ENCODE measurements at places on chromosomes 7 and 10.

DNA sequence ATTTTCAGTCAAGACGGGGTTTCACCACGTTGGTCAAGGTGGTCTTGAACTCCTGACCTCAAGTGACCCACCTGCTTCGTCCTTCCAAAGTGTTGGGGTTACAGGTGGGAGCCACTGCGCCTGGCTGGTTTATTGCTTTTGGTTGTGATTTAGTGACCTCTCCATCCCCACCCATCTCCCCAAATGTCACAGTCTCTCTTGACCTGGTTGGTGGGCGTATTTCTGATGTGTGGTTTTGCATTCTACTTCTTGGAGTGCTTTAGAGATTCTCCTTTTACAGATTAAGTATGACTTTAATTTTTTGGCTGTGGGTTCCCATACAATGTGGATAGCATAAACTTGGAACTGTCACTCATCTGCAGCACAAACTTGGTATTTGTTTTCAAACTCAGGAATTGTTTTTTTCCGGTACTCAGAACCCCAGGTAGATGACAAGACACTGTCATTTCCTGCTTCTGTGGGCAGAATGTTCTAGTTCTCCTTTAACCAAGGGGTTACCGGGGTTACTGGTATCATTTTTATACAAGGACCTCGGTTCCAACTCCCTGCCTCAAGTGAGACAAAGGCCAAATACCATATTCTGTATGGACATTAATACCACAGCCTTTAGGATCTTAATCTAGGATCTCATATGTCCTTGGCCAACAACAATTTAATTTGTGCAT lies 50.5 kb downstream of the MRC1 start:
- DNase-seq, result no peak

DNA sequence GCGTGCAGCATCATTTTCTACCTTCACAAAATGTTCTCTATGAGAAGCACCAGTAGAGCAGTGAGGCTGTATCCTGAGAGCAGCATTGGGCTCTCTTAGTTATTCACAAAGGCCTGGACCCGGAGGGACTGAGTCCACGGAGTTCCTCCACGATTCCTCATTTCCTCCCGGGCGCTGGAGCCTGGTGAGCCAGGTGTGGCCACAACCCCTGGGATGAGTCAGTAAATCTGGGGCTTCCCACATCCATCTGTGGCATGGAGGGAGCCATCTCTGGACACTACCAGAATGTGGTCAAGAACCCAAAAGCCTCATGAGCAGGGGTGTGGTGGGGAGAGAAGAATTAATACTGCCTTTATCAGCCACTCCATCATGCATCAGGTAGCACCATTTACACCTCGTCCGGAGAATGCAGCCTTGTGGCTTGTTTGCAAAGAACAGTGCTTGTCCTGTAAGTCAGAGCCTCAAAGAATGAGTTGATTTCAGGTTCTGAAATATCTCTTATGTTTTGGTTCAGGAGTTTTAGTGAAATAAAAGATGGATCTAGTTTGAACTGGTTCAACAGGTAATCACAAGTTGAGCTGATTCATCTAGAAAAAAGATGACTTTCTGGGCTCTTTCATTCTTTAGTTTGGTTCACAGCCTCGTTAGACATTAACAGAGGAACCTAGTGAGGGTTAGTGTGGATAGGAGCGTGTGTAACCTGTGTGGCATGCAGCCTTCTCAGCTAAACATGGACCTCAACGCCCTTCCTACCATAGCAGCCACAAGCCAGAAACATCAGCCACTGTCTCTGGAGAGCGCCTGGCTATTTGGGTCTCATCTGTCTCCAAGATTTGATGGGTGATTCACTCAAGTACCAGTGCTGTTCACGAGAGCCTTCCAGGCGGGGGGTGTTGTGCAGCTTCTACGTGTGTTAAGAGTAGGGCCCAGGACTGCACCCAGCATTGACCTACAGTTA lies 95.2 kb downstream of the WDR37 start:
- DNase-seq, result peak; percentile 4

DNA sequence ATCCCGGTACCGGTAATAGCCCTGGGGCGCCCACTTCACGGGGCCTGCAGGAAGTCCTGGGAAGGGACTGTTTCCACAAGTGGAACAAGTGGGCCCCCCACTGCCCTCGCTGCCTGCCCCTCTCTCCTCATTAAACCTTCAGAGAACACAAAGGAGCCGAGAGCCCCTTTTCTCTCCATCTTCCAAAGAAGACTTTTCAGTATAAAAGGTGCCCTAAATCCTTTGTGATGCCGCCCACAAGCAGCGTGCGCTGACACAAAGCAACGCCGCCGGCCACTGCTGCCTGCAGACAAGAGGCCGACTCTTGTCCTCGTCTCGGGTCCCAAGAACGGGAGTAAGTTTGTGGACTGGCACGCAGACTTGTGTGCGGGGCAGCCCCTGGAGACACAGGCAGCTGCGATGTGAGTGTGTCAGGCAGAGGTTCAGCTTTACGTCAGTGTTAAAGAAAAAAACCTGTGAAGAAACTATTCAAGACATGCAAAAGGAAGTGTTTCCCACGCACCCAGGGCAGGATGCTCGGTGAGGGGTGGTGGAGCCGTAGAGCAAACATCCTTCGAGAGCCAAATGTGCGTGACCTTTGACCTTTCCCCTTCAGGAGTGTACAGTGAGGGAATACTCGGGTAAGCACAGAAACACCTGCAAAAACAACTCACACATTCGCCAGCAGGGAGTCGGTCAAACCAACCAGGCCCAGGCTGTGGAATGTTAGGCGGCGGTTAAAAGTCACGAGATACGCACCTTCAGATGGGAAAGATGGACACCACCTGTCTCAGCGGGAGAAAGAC lies 118.2 kb downstream of the VIPR2 start:
- DNase-seq, result no peak

DNA sequence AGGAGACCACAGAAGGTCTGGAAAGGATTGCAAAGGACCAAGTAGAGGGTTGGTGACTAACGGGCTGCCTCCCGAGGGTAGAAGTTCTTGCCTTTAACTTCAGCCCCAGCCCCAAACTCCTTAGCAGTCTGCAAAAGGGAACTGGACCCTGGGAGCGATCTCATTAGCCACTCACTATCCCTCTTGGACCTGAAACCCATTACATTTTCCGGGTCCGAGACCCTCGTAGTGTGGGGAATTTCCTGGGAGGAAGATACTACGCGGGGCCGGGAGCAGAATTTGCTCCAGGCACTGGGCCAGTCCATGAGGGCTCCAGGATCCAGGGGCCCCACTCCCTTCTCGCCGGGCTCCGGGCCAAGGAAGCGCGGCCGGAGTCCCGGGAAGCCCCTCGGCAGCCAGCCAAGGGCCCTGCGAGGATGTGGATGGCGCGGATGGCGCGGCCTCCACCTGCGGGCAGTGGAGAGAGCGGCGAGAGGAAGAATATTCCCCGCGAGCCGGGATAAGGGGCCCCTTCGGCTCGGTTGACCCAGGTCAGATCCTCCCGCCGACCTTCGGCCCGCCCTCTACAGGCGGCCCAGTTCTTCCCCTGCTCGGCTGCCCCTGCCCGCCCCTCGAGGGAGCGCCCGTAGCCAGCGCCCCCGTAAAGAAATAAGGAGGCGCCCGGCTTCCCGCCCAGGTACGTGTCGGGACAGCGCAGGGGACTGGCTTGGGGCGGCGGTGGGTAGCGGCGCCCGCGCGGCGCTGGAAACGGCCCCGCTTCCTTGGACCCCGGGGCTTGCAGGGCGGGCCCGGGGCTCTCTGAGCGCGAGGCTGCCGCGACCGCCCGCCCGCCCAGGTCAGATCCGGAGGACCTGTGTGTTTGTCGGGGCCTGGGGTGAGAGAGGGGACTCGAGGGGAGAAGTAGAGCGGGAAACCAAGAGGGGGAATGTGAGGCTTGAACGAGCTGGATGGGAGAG lies at the start of gene MYO3A:
TSS of gene MYO3A (plus strand) at position 577 of the 956 bp plus-strand sequence. CDS start 17,882 bp downstream, outside the sequence.
- DNase-seq, result no peak

DNA sequence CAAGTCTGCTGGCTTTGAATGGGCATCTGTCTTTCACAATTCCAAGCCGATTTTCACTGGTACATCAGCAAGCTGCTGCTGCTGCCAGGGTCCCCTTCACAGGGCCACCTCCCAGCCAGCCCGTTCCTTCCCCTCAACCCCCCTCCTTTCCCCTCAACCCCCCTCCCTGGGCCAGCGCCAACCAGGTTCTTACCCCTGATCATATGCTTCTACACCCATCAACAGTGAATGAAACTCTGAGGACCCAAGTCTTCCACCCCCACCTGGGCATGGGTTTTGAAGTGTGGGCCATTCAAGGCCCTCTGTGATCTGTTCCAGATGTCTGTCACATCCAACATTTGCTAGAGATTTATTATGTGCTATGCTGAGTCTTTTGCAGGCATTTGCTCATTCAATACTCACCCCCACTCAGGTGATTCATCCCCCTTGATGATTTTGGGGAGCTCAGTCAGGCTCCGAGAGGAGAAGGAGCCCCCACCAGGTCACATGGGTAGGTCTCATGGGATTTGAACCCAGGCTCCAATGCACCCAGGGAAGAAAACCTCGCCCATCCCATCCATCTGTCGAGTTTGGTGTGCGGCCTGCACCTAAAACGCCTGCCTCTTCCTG lies 52.7 kb upstream of the FOXK1 start:
- DNase-seq, result no peak

- no peak for DNase-seq
Measured at GRCh38 chr10:91702620-91703019, 69.7 kb upstream of the PPP1R3C start.

GRCh38 chr10:132615341-132616169 lies 78.0 kb downstream of the INPP5A start:
- no peak for DNase-seq

GRCh38 chr10:29131952-29132547 lies 156.8 kb upstream of the LYZL1 start:
- no peak for DNase-seq

- no peak for DNase-seq
Measured at GRCh38 chr10:102113261-102113955, 6.8 kb downstream of the LDB1 start.

DNA sequence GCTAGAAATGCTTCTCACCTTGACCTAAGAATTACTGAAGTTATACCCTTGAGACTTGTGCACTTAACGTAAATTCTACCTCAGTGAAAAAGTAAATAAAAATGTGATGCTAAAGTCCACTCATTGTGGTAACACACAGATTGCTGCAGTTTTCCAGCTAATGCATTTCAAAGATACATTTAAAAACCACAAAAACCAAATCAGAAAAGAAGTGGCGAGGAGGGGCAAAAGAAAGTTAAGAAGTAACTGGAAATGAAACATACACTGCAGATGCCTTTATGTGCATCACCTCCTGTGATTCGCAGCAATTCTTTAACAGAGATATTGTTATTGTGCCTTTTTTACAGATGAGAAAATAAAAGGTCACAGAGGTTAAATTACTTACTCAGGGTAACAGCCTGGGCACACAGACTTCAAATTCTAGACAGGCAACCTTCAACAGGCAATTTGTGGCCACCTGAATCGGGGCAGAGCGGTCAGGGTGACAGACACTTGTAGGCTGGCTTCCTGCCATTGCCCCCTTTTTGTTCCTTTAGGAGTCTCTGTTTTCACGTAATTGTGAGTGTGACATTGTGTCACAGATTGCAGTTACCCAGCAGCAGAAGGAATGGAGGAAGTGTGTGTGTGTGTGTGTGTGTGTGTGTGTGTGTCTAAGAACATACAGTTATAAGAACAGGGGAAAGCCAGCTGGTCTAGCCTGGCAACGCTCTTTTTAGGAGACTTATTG lies 1.9 kb downstream of the WIPF3 start:
- DNase-seq, result no peak

DNA sequence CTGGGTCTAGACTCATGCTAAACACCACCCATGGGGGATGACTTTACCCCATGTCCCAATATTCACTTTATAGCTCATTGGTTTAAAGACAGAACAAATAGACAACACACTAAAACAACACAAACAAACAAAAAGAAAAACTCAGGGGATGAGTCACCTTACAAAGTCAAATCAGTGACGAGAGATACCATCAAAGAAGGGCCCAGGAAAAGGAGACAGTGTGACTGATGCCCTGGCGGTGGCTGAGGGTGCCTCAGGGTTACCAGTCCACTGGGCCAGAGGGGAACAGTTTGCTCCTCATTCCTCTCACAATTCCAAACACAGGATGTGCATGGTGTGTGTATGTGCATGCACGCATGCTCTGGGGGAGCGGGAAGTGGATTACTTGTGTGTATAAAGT lies 171.3 kb upstream of the PRKCQ start:
- no peak for DNase-seq

- no peak for DNase-seq
Measured at GRCh38 chr10:118621304-118621942, 26.0 kb upstream of the PRLHR start.

DNA sequence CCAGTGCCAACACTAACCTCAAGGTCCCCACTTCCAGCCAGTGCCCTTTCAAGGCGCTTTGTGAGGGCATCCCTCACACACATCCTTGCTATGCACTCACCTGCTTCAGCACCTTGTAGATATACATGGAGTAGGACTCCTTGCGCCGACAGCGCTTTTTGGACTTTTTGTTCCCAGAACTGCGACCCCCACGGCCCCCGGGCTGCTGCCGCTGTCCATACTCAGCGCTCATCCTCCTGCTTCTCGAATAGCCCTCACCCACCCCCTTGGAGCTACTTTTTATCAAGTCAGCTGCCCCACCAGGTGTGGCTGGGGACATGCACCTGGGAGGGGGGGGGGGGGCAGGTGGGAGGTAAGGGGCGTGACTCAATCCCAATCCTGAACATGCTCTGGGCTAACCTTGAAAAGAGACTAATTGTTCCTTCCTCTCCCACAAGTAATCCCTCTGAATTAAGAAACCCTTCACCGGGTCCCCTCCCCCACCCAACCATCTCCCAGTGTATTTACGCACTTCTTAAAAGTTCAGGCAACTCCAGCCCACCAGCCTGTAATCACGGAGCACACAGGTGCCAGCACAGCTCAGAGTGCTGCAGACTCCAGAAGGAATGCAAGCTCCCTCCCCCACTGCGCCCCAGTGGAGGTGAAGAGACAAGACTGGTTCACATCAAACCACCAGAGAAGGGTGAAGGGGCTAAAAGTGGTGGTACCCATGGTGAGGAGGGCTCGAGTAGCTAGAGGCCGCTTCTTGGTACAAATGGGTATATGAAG lies at the start of gene H2BK1:
TSS of gene H2BK1 (minus strand) at position 402 of the 768 bp plus-strand sequence. CDS start at position 232, 170 bp downstream.
- no peak for DNase-seq

GRCh38 chr7:24075426-24075810 lies 208.6 kb upstream of the NPY start:
- DNase-seq, result peak; percentile 2

DNA sequence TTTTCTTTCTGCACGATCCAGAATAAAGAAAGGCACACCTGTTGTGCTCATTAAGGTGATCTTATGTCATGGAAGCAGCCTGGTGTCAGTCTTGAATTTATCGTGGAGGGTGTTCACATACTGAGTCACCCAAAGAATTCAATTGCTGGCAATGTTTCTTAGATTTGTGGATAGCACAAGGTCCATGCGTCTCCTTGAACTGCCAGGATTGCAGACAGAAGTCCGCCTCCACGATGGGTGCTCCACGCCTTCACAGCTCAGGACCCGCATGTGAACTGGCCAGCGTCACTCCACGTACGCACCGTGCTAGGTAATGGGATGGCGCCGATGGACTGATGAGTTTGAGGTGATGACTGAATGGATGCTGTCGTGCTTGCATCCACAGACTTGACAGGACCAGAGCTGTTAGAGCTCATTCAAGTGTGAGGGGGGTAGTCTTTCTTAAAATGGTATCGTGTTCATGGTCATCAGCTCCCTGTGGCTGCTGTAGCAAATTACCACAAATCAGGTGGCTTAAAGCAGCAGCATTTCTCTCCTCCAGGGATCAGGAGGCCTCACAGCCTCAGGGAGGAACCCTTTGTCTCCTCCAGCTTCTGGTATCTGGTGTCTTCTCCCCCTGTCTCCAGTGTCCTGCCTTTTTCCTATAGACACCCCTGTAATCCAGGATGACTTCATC lies 65.4 kb upstream of the DNAJB6 start:
- no peak for DNase-seq
